ENCODE measurements at places on chromosomes 7 and 10.

- DNase-seq = no peak
These were observed 243.8 kb downstream of the MTERF1 start for GRCh38 chr7:91636728-91637127.

DNA sequence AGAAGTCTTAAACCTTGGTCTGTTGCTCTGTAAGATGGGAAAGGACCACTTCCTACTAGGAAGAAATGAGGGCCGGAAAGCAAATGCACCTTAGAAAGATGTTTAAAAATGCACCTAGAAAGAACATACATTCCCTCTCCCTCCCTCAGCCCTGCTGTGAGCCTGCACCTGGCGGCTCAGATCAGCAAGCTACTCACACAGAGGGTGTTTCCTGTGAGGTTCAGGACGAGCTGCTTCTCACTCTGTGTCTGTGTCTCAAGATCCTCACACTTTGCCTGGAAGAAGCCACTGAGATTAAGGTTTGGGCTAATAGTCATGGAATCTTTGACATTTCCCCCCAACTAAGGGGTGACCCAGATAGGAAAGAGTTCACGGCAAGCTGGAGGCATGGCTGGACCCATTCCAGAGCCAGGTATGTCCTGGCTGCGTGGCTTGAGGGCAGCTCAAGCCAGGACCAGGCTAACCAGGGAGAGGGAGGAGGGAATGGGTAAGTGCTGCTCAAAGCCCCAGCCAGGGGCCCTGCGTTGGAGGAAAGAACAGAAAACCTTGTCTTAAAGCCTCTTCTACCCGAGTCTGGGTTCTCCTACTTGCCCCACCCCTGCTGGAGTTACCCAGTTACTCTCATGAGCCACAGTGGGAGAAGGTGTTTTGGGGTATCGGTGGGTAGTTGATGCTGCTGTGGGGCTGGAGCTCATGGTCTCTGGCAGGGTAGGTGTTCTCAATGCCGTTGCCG, 47.5 kb downstream of the PODXL start:
- no peak for DNase-seq

DNA sequence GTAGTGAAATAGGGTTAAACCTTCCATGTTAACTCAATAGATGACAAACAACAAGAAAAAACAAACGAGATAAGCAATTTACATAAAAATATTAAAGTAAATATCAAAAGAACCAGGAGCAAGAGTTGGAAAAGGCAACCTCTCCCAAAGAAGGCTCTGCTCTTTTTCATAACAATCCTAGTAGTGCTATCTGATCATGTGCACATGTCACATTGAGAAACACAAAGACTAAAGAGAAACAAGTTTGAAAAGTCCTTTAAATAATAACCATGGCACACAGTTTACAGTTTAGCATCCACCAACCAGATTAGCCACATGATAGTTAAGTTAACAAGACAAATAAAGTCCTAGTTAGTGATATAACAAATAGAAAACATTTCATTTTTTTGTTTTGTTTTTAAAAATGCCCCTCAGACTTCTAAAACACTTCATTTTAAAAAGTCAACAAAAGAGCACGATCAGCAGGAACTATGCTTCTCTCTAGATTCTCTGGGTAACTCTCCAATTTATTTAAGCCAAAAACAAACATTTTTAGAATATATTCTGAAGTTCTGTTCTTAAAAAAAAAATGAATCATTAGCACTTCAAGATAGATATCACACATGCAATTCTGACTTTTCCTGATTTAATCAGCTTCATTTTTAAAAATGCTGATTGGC, 110.4 kb downstream of the PARD3 start:
- no peak for DNase-seq

GRCh38 chr10:79242620-79243152, 104.6 kb upstream of the PPIF start:
- DNase-seq = no peak

- no peak for DNase-seq
These were observed 30.7 kb upstream of the TTYH3 start for GRCh38 chr7:2601065-2601464.

GRCh38 chr10:47442351-47442750, 41.6 kb downstream of the ANXA8 start:
- no peak for DNase-seq

GRCh38 chr7:132575419-132575981, 770 bp downstream of the PLXNA4 start:
- peak; percentile 19 for DNase-seq

DNA sequence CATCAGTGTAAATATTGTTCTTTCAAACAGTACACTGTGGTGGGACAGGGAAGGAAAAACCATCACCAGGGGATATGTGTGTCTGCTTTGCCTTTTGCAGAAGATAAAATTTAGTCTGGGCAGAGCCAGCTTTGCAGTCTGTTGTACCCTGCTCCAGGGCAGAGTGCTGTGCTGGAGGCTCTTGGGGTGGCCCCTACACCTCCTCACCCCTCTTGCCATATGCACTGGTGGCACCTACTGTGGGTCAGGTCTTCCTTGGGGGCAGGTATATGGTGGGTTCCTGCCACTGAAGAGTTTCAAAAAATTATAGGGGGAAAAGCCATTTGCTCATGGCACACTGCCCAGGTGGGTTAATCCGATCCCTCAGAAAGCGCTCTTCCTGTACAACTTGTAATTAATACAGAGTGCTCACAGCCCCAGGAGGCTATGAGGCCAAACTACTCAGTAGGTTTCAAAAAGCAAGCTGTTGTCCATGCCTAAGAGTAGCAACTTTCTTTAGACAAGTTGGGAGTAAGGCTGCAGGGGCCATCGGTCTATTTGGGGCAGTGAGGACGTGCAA, 112.7 kb upstream of the BMPER start:
- no peak for DNase-seq

DNA sequence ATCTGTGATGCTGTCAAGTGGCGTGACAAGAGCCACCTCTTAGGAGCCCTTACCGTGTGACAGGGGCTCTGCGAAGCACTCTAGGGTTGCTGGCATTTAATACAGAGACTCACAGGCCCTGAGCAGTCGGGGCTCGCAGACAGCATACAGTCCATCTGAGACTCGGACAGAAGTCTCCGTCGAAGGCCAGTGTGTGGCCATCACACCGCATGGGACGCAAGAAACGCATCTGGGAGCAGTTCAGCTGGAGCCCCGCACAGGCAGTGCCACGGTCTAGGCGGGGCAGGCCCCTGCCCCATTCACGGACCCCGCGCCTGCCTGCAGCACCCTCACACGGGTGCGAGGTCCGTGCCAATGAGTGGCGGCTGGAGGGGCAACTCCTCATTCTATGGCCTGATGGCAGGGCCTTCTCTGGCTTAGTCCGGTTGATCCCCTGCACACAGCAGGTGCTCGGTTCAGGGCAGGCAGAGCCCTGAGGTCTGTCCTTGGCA, 33.6 kb downstream of the IQCE start:
- DNase-seq = no peak

- DNase-seq = no peak
These were observed 952 bp downstream of the DNMBP start for GRCh38 chr10:100008708-100009282.

DNA sequence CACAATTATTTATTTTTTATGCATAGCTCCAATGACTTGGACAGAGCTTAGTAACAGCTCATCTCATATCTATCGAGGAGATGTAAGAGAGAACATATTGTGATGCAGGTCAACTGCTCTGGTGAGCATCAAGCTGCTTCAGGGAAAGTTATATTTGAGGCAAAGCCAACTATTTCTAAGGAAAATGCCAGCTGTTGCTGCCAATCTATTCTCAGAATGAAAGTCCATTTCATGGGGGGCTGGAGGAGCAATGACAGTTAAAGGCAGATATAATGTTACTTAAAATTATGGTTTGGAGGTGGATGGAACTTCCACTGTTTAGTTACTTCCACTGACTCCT, 424.8 kb downstream of the KIF20B start:
- no peak for DNase-seq

GRCh38 chr10:32225976-32226375, 121.0 kb downstream of the EPC1 start:
- DNase-seq = no peak

- DNase-seq = no peak
These were observed 579.0 kb downstream of the PHTF2 start for GRCh38 chr7:78377532-78377931.

DNA sequence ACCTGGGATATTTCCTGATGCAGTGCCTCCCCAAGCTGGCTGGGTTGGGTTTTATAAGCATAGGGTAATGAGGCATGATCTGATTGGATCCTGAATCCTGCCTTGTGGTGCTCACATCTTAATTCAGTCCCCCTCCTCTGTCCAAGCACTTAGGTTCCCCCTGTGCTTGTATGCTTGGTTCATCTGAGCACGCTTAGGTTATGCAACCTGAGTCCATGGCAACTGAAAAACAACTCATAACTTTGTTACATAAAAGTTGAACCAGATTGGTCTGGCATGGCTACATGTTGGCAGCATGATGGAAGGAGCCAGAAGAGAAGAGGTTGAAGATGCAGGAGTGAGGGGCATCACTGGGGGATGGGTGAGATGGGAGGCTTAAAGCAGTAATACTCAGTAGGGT, 57.3 kb upstream of the OSBPL3 start:
- no peak for DNase-seq

DNA sequence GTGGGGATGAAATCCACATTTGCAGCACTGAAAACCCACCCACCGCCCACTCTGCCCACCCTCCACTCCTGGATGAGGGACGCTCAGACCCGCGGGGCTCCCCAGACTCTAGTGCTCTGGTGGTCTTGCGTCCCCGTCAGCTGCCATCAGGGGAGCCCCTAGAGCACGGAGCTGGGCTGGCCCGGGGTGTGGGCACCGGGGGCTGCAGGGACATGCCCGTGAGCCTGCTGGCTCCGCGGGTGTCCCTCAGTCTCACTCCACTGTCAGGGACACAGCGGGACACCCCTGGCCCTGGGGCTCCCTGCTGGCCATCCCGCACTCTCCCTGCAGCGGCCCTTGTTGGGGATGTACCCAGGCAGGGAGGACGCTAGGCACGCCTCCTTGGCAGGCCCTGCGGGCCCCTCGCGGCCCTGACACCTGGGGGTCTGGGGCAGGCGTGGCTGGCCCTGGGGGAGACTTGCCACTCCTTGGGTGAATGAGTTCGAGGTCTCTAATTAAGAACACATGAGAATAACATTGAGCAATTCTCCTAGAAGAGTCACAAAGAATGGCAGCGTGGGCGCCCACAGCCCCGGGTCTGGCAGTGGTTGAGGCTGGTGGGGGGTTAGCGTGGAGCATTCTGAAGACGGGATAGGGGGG, 64.2 kb downstream of the CFAP46 start:
- DNase-seq = no peak

GRCh38 chr10:103789771-103790201, 65.6 kb downstream of the SH3PXD2A start:
- DNase-seq = no peak

GRCh38 chr7:22582863-22583622, 83.1 kb upstream of the STEAP1B start:
- no peak for DNase-seq

- DNase-seq = no peak
These were observed 11.6 kb upstream of the RET start for GRCh38 chr10:43065234-43065633.

- no peak for DNase-seq
These were observed 76.8 kb downstream of the DIP2C start for GRCh38 chr10:612696-613095.

- DNase-seq = no peak
These were observed 3.0 kb downstream of the RET start for GRCh38 chr10:43079856-43080255.

- DNase-seq = no peak
These were observed 141.7 kb downstream of the SH3PXD2A start for GRCh38 chr10:103713676-103714075.

DNA sequence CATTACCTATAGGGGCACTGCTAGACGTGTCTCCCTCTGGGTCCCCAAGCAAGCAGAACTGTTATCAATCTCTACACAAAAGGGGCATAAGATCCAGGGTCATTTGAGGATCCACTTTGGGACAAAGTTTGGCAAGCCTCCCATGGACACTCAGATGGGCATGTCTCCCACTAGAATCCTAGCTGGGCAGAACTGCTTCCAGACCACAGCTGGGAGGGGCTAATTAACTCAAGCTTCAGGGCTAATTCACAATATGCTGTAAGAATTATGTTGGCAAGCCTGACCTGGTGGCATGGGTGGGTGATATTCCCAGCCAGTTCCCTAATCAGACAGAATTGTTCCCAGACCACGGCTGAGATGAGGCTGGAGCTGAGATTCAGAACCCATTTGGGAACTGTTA, 738.4 kb upstream of the FZD8 start:
- DNase-seq = no peak

- no peak for DNase-seq
These were observed 9.5 kb downstream of the ACTR1A start for GRCh38 chr10:102492983-102493382.
